CD4-positive, alpha-beta T cell (primary cell): ENCODE measurements at places on chromosomes 16 and 17.
A peak's percentile ranks its signal among the peaks of the same experiment; 100 is the strongest.

DNA sequence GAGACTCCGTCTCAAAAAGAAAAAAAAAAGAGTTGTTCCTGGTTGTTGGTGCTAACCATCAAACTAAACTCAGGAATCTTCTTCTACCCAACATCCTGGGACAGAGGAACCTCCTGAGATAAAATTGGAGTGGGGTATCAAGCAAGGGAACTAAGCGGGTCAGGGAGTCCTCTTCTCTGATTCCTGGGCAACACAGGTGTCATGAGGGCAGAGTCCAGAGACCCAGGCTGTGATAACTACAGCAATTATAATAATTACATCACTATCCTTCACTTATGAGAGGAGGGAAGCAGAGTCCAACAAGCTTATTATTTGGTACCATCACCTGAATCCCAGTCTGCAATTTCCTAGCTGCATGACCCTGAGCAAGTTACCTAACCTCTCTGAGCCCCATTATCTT, 8.1 kb downstream of the C17orf50 start:
- no peak overlapping the region for H3K4me3 ChIP-seq
- H3K4me1 ChIP-seq, result peaks cover 11% of the 10 kb centered on the region
- no peaks in the 10 kb centered on the region for H3K27me3 ChIP-seq
- DNase-seq, result no peak

GRCh38 chr17:48678141-48678971, 44.0 kb downstream of the PRAC1 start:
- peaks cover 12% of the 10 kb centered on the region for H3K27me3 ChIP-seq
- no peak overlapping the region for H3K4me3 ChIP-seq
- H3K4me1 ChIP-seq, result peaks cover 8% of the 10 kb centered on the region
- DNase-seq, result peak; percentile 66
- H3K27ac ChIP-seq, result no peak overlapping the region

DNA sequence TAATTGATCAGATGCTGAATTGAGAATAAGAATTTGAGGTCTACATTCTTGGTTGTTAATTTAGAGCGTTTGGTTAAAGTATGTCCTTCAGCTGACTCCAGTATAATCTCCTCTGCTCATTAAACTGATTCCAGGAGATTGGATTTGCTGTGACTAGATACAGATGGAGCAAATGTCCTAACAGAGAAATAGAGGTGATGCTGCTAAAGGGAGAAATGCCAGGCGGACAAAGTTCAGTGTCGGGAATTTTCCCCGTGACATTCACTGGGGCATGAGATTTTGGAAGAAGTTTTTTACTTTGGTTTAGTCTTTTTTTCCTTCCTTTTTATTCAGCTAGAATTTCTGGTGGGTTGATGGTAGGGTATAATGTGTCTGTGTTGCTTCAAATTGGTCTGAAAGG, 19.0 kb downstream of the PRKAR1A start:
- H3K27ac ChIP-seq, result no peak overlapping the region
- no peak for DNase-seq
- H3K4me3 ChIP-seq, result no peak overlapping the region
- no peaks in the 10 kb centered on the region for H3K27me3 ChIP-seq
- H3K4me1 ChIP-seq, result no peaks in the 10 kb centered on the region
- peaks cover 99% of the 10 kb centered on the region for H3K36me3 ChIP-seq

DNA sequence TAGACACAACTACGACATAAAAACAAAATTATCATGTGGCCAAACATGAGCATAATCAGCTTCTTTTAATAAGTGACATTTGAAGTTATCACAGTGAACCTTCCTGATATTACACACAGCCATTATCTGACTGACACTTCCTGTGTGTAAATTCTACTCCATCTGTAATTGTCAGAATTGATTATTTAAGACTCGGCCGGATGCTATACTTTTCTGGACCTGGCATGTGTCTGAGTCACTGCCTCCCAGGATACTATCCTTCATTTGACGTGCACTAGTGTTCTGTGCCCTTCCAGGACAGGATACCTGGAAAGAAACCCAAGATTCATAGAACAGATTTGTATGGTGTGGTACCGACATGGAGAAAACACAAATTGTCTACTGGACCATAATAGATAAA, 242.0 kb downstream of the HS3ST3A1 start:
- no peaks in the 10 kb centered on the region for H3K27me3 ChIP-seq
- H3K27ac ChIP-seq, result no peak overlapping the region
- no peaks in the 10 kb centered on the region for H3K4me1 ChIP-seq
- no peak overlapping the region for H3K4me3 ChIP-seq
- H3K36me3 ChIP-seq, result no peaks in the 10 kb centered on the region
- DNase-seq, result no peak

DNA sequence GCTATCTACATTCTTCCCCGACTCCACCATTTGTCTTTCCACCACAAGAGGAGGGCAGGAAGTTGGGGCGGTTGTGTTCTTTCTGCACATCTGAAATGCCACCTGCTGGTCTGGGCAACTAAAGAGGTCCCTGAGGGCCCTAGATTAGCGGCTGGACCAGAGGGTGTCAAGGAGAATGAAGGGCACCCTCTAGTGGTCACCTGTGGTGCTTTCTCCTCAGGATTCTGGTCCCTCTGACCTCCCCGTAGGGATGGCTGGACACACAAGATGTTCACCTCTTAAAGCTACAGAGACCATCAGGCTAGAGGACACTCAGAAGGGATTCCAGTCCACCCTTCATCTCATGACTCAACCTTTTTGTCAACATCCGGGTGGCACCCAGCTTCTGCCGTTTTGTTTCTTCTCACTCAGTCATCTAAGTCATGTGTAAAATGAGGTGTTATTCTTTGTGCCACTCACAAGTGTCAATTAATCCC, 2.9 kb upstream of the SCIMP start:
- no peak overlapping the region for H3K4me3 ChIP-seq
- DNase-seq, result peak; percentile 57
- H3K27ac ChIP-seq, result peak overlapping the region; percentile 36
- peaks cover 32% of the 10 kb centered on the region for H3K4me1 ChIP-seq
- no peaks in the 10 kb centered on the region for H3K27me3 ChIP-seq

DNA sequence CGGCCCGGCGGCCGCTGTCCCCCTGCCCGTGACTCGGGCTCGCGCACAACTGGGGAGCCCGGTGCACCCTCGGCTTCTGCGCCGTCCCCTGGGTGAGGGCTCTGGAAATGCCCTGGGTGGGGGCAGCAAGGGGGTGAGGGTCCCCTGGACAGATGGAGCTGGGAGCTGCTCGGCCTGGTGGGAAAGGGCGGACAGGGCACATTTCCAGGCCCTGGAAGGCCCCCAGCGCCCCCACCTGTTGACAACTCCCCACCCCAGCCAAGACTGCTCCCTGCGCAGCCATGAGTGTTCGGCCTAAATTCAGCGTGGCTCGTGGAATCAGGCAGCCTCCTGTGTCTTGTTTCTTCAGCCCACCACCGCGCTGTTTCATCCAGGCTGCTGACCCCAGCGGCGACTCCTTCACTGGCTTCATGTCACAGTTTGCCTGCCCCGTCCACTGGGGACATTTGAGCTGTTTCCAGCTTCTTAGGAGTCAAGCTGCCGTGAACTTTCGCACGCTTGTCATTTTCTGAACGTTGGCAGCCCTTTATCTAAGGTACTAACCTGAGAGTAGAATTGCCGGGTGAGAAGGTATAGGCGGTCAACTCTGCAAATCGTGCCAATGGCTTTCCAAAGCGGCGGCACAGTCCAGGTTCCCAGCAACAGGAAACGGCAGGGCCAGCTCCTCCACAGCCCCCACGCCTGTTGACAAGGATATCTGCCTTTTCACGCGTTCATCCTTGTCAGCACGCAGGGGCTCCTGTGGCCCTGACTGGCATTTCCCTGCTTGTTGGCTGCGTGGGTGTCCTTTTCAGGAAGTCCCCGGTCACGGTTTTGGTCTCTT, 895 bp downstream of the UTS2R start:
- H3K36me3 ChIP-seq, result no peaks in the 10 kb centered on the region
- no peak overlapping the region for H3K4me3 ChIP-seq
- H3K27me3 ChIP-seq, result peaks cover 44% of the 10 kb centered on the region
- DNase-seq, result no peak
- no peak overlapping the region for H3K27ac ChIP-seq
